Activated T-helper 2 cell treated with anti-CD3 and anti-CD28 coated beads, Interferon-gamma antibody, Interleukin-2, Interleukin-4, amounts not matched to agents 10 μg/mL and 5 μg/mL and 100 μg/mL, durations not matched to agents 14 hours and 24 hours and 36 hours (primary cell): ENCODE measurements at places on chromosomes 3 and 15. TPM values are rescaled to one million over a fixed set of nuclear protein-coding genes. Genes with fewer than 3 reads are reported as not detected.
A peak's percentile ranks its signal among the peaks of the same experiment; 100 is the strongest.

DNA sequence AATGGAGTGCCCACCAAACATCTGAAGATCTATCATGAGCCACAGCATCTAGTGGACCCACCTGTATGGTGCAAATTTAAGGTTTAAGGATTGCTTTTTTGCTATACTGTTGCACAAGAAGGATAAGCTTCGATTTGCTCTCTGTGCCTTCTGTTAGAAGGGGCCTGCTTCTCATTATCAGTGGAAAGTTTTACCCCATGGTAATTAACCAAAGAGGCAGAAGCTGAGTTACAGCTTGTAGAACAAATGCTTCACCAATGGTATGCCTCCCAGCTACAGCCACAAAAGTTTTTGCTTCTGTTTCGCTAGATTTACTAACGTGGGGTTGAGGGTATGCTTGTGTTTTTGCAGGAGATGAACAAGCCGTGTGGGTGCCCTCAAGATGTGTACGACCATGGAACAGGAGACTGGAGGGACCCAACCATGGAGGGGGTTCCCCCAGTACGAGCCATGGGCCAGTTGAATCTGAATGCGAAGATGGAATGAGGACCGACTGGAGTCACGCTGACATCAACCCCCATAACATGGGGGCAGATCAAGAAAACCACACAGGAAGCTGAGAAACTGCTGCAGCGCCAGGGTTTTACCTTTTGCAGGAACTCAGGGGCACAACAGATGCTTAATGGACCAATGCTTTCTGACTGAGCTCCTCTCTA is 43.5 kb downstream of the ACAD9 start:
- DNase-seq = peak; percentile 37

- no peak for DNase-seq
These were observed 55.1 kb upstream of the NMD3 start for GRCh38 chr3:161166051-161166450.

- DNase-seq = no peak
These were observed 1.0 kb downstream of the NGRN start for GRCh38 chr15:90266485-90266884.

PCOLCE2 gene
- total RNA-seq = not detected in 2 replicates

EFHB gene
- 0.94 TPM in 1 of 2 replicates, not detected in the other for total RNA-seq

GRCh38 chr15:101156061-101156460 is 95.8 kb downstream of the CHSY1 start:
- DNase-seq = no peak

PLCB2 gene
- total RNA-seq = 96.3 and 98.9 TPM in 2 replicates

THAP10 gene
- total RNA-seq = 0.37 TPM in 1 of 2 replicates, not detected in the other

GRCh38 chr15:67380921-67381320 is 126.3 kb downstream of the IQCH start:
- no peak for DNase-seq

DNA sequence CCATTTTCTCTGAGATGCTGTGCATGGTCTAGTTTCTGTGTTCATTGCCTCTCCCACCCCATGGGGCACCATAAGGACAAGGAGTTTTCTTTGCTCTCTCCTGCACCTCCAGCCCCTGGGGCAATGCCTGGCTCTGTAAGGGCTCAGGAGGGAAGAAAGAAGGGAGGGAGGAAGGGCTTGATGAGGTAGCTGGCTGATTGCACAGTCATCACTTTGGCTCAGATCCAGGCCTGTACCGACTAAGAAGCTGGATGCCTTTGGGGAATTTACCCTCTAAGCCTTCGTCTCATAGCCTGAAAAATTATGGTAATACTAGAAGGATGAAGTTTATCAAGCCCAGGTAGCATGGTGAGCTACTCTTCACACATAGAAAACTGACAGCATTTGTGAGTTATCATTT is 382.9 kb downstream of the GABRG3 start:
- no peak for DNase-seq

SENP8 gene
- total RNA-seq = 1.5 and 2.0 TPM in 2 replicates

CYP1A1 gene
- 0.37 and 0.48 TPM in 2 replicates for total RNA-seq

- peak; percentile 89 for DNase-seq
These were observed 8.4 kb downstream of the NBEAL2 start for GRCh38 chr3:46987743-46988401.

SUCNR1 gene
- total RNA-seq = not detected in 2 replicates

DNA sequence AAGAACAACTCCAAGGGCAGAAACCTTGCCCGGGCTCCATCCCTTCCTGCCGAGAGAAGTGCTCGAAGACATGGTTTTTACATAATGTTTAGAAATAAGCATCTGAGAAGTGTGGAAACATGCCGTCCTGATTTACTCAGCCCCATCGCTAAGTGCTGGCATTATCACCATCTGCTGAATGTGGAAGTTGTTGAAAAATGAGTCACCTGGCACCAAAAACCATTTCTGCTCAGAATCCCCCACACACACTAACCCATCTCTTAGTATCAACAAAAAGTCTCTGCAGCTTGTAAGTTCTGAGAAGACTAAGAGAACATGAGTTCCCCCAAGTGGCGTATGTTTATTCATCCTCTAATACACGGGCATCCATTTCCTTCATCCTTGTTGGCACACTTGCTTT is 51.0 kb upstream of the ARL8B start:
- no peak for DNase-seq

GRCh38 chr3:187223799-187224198 is 26.5 kb downstream of the RTP1 start:
- DNase-seq = no peak
